Cardiac septum (tissue), 1 donor: ENCODE measurements at places on chromosomes 2 and 18. TPM values are rescaled to one million over a fixed set of nuclear protein-coding genes. Genes with fewer than 3 reads are reported as not detected.

DNA sequence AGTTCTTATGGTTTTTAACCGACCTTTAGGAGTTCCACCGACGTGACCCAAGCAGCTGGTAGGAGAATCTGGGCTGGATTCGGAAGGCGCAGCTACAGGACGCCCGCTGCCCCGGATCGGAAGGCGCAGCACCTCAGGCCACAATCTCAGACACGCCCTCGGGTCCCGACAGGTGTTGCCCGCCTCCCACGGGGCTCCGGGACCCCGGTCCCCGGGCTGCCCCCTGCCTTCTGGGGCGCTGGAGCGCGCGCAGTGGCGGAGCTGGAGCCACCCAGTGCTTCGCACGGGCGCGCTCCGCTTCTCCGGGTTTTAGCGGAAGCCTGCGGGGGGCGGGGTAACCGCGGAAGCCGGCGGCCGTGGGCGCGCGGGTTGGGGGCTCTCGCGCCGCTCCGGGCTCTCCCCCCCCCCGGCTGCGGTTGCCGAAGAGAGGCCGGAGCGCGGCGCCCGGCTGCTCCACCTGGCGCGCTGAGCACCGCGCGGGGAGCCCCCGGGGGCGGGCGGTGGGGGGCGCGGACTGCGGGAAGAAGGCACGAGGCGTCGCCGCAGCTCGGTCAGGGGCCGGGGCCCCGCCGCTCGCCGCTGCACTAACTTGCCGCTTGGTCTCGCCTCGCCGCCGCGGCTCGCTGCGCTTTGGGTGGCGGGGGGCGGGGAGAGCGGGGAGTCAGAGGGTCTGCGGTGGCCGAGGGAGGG, 718.8 kb downstream of the DPP10 start:
- DNase-seq: no peak

- no peak for DNase-seq
These were observed 42.3 kb upstream of the FHOD3 start for GRCh38 chr18:36255072-36255698.

DNA sequence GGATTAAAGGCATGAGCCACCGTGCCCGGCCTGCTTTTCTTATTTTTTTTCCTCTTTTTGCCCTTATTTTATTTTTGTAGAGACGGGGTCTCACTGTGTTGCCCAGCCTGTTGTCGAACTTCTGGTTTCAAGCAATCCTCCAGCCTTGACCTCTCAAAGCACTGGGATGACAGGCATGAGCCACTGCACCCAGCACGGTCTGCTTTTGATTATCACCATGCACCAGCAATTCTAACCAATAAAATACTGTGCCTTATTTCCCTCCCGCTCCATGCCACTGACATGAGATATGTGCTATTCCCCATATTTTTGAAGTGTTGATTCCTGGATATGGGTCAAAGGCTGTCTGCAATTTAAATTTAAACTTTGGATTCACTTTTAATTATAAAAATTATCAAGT, 42.9 kb downstream of the ACYP2 start:
- no peak for DNase-seq

DNA sequence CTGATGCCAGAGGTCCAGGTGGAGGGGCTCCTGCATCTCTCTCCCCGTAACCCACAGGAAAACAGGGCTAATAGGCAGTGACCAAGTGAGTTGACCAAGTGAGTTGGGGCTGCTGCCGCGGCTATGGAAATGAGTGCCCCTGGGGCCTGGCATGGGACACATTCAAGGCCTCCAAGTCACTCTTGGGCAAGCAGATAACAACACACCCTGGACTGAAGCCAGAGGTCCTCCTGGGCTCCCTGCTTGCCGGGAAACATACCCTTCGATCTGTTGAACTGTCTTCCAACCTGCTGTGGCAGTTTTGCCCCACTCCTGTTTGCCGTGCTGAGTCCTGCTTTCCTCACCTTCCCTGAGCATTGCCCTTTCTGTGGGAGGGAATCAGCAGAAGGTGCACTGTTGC, 89.2 kb downstream of the LIPG start:
- DNase-seq: no peak

- DNase-seq: no peak
These were observed 56.1 kb downstream of the LHCGR start for GRCh38 chr2:48699348-48699930.

GRCh38 chr2:85396531-85397470, 13.4 kb downstream of the CAPG start:
- DNase-seq: no peak

GRCh38 chr2:126827371-126827770, 71.3 kb upstream of the TEX51 start:
- no peak for DNase-seq

- DNase-seq: no peak
These were observed 38.1 kb downstream of the ACOXL start for GRCh38 chr2:110770404-110770958.

DNA sequence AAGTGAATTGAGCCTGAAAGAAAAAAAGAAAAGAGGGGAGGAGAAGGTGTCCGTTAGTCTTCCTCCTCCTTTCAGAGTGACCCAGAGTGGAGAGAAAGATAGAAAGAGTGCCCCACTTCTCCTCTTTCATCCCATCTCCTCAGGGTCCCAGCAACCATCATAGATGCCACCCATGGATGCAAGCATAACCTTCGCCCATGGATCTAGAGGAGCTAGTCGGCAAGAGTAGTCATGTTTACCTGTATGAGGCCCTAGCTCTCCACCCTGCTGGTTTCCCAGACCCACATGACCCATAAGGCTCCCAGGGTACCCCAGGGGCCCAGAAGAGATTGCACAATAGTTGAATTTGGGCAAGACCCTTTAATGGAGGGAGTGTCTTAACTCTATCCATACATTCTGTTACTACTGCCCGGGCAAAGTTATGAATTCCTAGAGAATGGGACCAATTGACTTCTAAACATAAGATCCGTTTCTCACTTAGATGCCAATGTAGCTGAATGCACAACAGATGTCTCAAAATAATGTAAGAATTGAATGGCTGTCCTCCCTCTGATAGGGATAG, 56.1 kb upstream of the CDCA7 start:
- no peak for DNase-seq

- no peak for DNase-seq
These were observed 813.0 kb downstream of the MBD2 start for GRCh38 chr18:53411511-53411910.

DNA sequence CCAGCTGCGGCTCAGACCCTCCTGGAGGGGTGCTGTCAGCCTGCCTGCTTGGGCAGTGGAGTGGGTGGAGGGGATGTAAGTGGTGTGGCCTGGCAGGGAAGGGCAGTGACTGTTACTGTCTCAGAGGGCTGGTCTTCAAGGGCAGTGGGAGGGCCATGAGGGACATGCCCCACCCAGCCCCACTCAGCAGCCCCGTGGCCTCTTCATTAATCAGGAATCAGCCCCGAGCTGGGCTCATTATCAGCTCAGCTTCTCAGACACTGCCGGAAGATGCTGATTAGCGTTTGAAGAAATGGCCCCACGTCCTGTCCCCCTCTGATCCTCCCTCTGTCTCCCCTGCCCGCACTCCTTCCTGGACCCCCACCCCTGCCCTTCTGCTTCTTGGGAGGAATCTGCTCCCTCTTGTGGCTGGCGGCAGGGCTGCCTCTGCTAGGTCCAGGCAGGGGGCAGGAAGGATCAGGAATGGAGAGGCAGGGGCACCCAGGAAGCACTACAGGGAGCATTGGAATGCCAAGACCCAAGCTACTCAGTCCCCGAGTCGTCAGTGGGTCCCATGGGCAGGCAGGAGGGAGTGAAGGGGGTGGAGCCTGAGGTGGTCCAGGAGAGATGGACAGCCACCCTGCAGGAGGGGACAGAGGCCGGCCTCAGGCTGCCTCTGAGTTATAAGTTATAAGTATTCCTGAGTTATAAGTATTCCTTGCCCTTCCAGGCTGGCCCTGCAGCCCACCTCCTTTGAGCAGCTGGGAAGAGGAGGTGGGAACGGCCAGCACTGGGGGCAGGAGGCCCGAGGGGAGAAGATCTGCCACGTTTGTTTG, 7.0 kb downstream of the ASIC4 start:
- DNase-seq: no peak

GRCh38 chr2:65388051-65388531, 44.3 kb downstream of the SPRED2 start:
- DNase-seq: no peak

DNA sequence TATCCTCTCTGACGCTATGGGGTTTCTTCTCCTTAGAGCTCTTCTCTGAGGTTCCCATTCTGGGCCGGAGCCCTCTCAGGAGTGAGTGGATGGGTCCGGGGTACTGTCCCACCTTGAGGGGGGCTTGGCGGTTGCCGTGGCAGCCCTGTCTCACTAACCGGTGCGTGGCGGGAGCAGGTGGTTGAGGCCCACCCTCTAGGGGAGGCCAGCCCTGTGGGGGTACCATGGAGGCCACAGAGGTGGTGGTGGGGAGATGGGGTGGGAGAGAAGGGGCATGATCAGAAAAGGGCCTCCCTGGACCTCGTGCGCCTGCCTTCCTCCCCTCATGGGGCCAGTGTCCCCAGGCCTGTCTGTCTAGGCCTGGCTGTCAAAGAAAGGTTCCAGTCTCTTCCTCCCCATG, 22.3 kb downstream of the IGFBP5 start:
- no peak for DNase-seq

GRCh38 chr2:136032192-136032591, 46.8 kb upstream of the DARS1 start:
- DNase-seq: no peak

GRCh38 chr2:136075476-136075875, 42.5 kb downstream of the CXCR4 start:
- no peak for DNase-seq

DNA sequence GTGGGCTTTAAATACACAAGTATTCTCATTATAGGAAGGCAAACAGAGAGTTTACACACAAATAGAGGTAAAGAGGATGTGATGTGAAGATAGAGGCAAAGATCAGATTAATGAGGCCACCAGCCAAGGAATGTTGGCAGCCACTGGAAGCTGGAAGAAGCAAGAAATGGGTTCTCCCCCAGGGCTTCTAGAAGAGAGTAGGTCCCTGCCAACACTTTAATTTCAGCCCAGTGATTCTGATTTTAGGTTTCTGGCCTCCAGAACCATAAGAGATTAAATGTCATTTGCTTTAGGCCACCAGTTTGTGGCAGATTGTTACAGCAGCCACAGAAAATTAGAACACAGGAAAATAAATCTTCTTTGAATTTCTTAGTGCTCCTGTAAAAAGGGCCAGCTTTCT, 916.7 kb downstream of the CPS1 start:
- no peak for DNase-seq

GRCh38 chr2:60463249-60463648, 90.2 kb downstream of the BCL11A start:
- no peak for DNase-seq

GRCh38 chr2:15614545-15615300, 23.1 kb downstream of the DDX1 start:
- DNase-seq: no peak

DNA sequence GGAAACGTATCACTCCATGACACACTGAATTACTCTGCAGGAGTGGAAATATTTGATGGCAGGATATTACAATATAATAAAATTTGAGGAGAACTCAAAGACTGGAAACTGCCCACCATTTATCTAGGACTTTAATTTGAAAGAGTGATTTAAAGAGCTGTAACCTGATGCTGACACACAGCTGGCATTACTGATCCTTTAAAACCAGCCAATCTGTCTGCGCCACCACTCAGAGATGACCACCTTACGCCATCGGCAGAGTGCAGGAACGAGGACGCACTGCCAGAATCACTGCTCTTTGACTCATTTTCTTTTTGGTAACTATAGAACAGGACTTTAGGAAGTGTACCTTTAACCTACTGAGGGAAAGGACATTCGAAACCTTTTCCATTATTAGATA, 114.1 kb downstream of the EPB41L3 start:
- DNase-seq: no peak

DNA sequence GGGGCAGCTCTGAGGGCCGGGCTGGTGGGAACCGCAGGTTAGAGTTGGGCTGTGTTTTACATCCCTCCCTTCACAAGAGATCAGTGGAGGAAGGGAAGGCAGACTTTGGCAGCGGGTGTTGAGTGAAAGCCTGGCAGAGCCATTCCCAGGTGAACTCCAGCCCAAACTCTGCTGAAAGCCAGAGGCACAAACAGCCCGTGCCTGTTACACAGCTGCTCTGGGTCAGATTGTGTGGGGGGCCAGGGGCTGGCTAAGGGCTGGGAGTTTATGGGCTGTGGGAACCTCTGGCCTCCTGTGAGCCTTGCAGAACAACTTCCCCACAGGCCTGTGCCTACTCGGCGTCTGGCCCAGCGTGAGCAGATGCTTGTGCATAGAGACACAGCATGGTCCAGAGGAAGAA, 286.8 kb downstream of the CLIP4 start:
- DNase-seq: no peak

DNA sequence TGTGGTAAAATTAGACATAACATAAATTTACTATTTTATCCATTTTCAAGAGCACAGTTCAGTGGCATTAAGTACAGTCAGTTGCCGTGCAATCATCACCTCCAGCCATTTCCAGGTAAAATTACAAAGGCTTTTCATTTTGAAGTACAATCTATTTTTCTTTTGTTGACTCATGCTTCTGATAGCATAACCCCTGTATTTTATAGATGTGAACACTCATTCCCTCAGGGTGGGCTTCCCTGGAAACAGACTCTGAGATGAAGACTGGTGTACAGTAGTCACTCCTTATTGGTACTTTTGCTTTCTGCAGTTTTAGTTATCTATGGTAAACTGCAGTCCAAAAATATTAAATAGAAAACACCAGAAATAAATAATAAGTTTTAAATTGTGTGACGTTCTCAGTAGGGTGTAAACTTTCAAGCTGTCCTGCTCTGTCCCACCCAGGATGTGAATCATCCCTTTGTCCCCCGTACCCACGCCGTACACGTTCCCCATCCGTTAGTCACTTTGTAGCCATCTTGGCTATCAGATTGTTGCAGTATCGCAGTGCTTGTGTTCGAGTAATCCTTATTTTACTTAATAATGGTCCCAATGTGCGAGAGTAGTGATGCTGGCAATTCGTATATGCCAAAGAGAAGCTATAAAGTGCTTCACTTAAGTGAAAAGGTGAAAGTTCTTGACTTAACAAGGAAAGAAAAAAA, 41.1 kb upstream of the NAB1 start:
- DNase-seq: no peak

DNA sequence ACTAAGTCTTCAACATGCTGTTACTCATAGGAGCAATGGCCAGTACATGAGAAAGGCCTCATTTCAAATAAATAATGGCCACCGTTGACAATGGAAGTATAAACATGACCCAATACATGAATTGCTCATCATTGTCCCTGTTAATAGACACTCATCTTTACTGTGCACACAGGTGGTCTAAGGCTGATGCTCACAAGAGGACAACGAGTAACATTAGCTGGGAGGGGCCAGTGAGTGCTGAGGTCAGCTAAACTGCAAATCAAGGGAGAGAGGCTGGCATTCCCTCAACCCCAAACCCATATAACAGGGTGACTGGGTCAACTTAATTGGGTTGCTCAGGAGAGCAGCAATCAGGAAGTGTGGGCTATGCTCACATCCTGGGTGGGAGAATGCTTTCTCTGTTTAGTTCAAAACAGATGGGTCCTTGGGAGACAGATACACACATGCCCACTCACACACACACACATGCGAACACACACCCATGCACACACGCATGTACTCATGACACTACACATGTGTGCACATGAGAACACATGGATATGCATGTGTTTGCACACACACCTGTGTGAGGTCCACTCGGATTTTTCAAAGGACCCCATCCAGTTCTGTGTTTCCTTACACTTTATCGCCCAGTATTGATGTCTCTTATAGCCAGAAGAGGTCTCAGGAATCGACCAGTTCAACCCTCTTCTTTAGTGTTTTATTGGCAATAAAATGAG, 172.0 kb downstream of the INHBB start:
- no peak for DNase-seq

Gene LCLAT1
- total RNA-seq: 39.9 TPM

Gene REG3A
- not detected for total RNA-seq

Gene KIF5C
- total RNA-seq: 0.73 TPM

Gene ARHGEF4
- total RNA-seq: 3.9 TPM

Gene C18orf54
- total RNA-seq: 1.4 TPM

Gene LAMA3
- total RNA-seq: 3.0 TPM

Gene SLC16A14
- total RNA-seq: 2.0 TPM

Gene LIPG
- total RNA-seq: 1.7 TPM

Gene GLI2
- 1.8 TPM for total RNA-seq
